ENCODE measurements at places on chromosomes 4 and X.

DNA sequence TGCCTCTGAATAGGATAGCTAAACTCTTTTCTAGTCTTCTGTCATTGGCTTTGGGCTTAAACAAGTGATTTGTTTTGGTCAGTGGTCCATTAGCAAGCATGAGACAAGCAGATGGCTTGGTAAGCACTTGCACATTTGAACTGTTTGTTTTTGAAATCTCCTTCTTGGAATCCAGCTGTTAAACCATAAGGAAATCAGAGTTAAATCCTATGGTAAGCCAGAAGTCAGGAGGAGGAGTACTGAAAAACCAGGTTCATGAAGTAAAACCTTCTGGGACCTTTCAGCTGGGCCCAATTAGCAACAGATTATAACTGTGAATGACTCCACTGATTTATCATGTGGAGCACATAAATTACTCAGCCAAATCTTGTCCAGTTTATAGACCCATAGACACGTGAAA lies 1042.5 kb upstream of the PABPC4L start:
- DNase-seq = no peak

DNA sequence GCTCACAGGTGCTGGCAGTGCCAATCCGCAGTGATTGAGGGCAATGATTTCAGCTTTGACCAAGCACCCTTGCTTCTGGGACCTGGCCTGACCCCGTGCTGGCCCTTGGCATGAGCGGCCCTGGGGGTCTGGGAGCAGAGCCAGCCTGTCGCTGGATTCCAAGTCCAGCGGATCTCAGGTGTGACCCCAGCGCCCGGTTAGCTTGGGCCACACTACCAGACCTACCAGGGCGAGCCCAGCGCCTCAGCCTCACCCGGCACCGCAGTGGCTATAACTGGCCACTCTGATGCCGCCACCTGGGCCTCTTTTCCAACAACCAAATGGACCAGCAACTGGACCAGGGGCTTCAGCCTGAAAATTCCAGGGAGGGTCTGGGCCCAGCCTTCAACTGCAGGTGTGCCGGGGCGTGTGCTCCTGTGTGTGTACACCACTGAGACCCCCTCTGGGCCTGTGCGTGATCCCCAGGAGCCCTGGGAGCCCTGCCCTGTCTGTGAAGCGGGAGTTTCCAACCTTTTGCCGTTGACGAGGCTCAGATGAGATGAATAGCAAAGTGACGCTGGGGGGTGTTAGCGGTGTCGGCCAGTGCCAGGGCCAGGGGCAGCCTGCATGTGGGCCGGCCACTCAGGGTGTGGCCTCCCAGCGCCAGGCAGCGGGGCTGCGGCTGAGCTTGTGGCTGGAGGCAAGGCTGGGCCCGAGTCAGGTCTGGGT lies 658 bp downstream of the SH3TC1 start:
- no peak for DNase-seq

- no peak for DNase-seq
Measured at GRCh38 chrX:118720058-118720707, 7.2 kb upstream of the IL13RA1 start.

DNA sequence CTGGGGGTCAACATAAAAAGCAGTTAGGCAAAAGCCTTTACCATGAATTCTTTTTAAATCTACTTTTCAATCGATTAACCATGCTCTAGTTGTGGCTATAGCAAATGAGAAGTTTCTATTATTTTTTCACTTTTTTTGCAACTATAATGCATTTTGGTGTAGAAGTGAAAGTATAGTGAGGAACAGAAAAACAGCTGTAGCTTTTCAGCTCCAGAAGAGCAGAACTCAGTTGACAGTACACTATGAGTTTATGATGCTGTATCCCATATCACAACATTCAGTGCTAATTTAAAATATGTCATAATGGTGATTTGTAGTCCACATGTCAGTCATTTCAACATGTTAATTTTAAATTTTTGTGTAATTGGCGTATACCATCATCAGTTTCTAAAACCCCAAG lies 8.7 kb upstream of the MUC7 start:
- DNase-seq = no peak

- no peak for DNase-seq
Measured at GRCh38 chrX:44675362-44676024, 132.8 kb upstream of the FUNDC1 start.

- DNase-seq = no peak
Measured at GRCh38 chr4:182898479-182898799, 18.7 kb downstream of the DCTD start.

GRCh38 chrX:24860140-24860539 lies 155.6 kb downstream of the ARX start:
- DNase-seq = no peak

GRCh38 chr4:113114884-113115283 lies 65.4 kb downstream of the ANK2 start:
- DNase-seq = no peak

- DNase-seq = no peak
Measured at GRCh38 chr4:1851160-1851559, 4.8 kb downstream of the LETM1 start.

DNA sequence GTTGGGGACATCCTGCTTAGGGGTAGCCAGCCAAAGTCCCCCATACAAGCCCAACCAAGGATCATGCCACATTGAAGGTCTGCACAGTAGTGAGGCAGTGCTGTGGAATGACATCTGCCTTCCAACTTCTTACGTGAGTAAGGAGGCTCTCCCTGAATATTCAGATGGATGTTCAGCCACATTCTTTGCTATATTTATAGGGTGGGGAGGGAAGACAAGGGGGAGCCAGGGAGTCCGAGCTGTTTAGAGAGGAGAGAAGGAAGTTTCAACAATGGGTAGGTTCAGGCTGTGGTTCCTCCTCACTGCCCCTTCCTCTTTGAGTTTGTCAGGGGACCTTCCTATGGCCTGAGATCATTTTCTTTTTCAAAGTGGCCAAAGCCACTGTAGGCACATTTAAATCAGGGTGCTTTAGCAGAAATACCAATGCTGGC lies 29.8 kb downstream of the MSN start:
- no peak for DNase-seq

GRCh38 chr4:6177587-6178197 lies 22.7 kb downstream of the JAKMIP1 start:
- DNase-seq = no peak

All from NCI-H187 treated with DMSO at 0.1 percent for 48 hours (cell line).